ENCODE measurements at places on chromosomes 2 and 18. TPM values are rescaled to one million over a fixed set of nuclear protein-coding genes. Genes with fewer than 3 reads are reported as not detected.

- peaks cover 21% of the 10 kb centered on the region for H3K27me3 ChIP-seq
- H3K4me1 ChIP-seq = peaks cover 14% of the 10 kb centered on the region
- H3K36me3 ChIP-seq = no peaks in the 10 kb centered on the region
- no peak for DNase-seq
Measured at GRCh38 chr2:172927641-172928357, 147.8 kb upstream of the MAP3K20 start.

DNA sequence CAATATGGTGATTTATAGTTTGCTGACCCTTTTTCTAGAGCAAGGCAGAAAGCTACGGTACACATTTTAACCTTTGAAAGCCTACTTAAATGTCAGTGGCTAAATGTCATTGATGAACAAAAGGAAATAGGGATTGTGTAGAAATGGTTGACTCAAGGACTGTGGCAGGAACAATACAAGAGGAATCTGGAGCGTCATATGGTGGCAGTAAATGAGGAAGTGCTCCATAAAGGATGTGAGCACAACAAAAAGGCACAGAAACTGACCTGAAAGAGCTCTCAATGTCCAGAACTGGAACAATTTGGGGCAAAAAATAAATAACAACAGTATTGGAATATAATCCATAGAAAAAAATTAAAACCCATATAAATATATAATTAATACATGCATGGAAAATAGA lies 443.9 kb upstream of the VRK2 start:
- no peak overlapping the region for H3K4me3 ChIP-seq
- no peaks in the 10 kb centered on the region for H3K27me3 ChIP-seq
- H3K4me1 ChIP-seq = no peaks in the 10 kb centered on the region
- DNase-seq = no peak

- H3K4me1 ChIP-seq = no peaks in the 10 kb centered on the region
- H3K27ac ChIP-seq = no peak overlapping the region
- no peaks in the 10 kb centered on the region for H3K27me3 ChIP-seq
- no peaks in the 10 kb centered on the region for H3K36me3 ChIP-seq
- DNase-seq = no peak
Measured at GRCh38 chr2:48874282-48874681, 118.8 kb upstream of the LHCGR start.

GRCh38 chr2:15570104-15570503 lies 9.0 kb upstream of the NBAS start:
- peaks cover 12% of the 10 kb centered on the region for H3K27me3 ChIP-seq
- H3K27ac ChIP-seq = no peak overlapping the region
- H3K4me1 ChIP-seq = no peaks in the 10 kb centered on the region
- H3K4me3 ChIP-seq = no peak overlapping the region

GRCh38 chr2:53768242-53768542 lies 588 bp downstream of the CHAC2 start:
- peaks cover 48% of the 10 kb centered on the region for H3K4me1 ChIP-seq
- no peaks in the 10 kb centered on the region for H3K27me3 ChIP-seq
- H3K4me3 ChIP-seq = peak overlapping the region; percentile 91

DNA sequence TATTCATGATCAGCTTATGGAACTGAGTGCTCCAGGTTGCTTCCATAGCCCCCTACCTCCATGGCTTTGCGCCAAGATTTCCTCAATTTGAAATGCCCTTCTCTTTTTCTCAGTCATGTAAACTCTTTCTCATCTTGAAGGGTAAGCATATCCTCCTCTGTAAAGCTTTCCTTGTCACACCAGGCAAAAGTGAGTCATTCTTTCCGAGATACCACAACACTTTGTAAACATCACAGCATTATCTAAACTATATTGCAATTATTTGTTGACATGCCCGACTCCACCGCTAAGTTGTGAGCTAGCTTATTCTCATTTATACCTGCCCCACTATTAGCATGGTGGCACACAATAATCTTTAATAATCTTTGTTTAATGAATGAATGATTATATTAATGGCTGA lies 419.5 kb upstream of the CHST9 start:
- H3K4me1 ChIP-seq = no peaks in the 10 kb centered on the region
- no peak for DNase-seq
- H3K4me3 ChIP-seq = no peak overlapping the region

- H3K4me1 ChIP-seq = no peaks in the 10 kb centered on the region
- H3K36me3 ChIP-seq = no peaks in the 10 kb centered on the region
- H3K27ac ChIP-seq = no peak overlapping the region
- no peak for DNase-seq
- H3K4me3 ChIP-seq = no peak overlapping the region
Measured at GRCh38 chr2:69185807-69186206, 172.8 kb downstream of the ANTXR1 start.

- H3K27ac ChIP-seq = no peak overlapping the region
- no peak for DNase-seq
- peaks cover 7% of the 10 kb centered on the region for H3K36me3 ChIP-seq
Measured at GRCh38 chr2:171741189-171741588, 53.9 kb downstream of the DYNC1I2 start.

GRCh38 chr18:63149302-63149587 lies 170.3 kb downstream of the BCL2 start:
- H3K4me1 ChIP-seq = peaks cover 69% of the 10 kb centered on the region
- peak overlapping the region; percentile 49 for H3K27ac ChIP-seq
- peaks cover 6% of the 10 kb centered on the region for H3K36me3 ChIP-seq
- DNase-seq = no peak
- H3K27me3 ChIP-seq = no peaks in the 10 kb centered on the region

DNA sequence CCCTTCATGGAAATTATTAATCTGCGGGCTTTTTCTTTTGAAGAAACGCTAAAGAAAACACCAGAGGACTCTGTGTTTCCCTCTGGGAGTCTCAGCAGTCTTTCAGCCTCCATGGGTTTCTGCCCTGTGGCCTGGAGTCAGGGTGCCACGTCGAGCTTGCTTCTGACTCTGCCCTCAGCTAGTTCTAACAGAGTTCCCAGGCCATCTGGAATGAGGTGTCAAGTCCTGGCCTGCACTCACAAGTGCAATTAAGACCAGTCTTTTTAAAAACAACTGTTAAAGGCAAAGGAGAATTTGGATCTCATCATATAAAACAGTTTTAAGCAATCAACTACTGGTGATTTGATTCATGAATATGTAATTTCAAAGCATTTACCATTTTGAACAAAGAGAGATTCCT lies 157.3 kb downstream of the RHBDD1 start:
- H3K4me3 ChIP-seq = no peak overlapping the region
- H3K36me3 ChIP-seq = peaks cover 4% of the 10 kb centered on the region
- no peak overlapping the region for H3K27ac ChIP-seq
- H3K27me3 ChIP-seq = no peaks in the 10 kb centered on the region

The CIB4 gene
- total RNA-seq = not detected

The INO80D gene
- total RNA-seq = 32.2 TPM

The ACSL3 gene
- total RNA-seq = 69.3 TPM

The TOGARAM2 gene
- 4.0 TPM for total RNA-seq

Measured in activated T-cell treated with anti-CD3 and anti-CD28 coated beads, Interleukin-2, amount 50 U/mL, for 72 hours (primary cell).